ENCODE measurements at places on chromosomes 13 and 19.

GRCh38 chr19:16164222-16164890 is 9.0 kb downstream of the CIB3 start:
- DNase-seq = no peak

DNA sequence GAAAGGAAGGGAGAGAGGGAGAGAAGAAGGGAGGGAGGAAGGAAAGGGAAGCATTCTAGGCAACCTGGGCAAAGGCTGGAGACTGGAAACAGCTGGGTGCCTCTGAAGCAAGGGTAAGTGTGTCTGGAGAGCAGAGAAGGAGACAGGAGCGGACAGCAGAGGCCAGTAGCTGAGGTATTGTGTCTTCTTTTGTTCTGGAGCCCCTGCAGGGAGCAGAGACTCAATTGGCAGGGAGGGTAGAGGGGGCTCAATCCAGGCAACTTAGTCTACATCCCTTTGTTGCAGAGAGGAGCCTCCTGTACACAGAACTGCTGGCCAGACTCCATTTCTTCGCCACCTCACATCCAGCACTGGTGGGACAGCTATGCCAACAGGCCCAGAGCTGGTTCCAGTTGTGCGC is 53.2 kb downstream of the NWD1 start:
- no peak for DNase-seq

- no peak for DNase-seq
Measured at GRCh38 chr13:59494151-59494550, 669.6 kb downstream of the DIAPH3 start.

DNA sequence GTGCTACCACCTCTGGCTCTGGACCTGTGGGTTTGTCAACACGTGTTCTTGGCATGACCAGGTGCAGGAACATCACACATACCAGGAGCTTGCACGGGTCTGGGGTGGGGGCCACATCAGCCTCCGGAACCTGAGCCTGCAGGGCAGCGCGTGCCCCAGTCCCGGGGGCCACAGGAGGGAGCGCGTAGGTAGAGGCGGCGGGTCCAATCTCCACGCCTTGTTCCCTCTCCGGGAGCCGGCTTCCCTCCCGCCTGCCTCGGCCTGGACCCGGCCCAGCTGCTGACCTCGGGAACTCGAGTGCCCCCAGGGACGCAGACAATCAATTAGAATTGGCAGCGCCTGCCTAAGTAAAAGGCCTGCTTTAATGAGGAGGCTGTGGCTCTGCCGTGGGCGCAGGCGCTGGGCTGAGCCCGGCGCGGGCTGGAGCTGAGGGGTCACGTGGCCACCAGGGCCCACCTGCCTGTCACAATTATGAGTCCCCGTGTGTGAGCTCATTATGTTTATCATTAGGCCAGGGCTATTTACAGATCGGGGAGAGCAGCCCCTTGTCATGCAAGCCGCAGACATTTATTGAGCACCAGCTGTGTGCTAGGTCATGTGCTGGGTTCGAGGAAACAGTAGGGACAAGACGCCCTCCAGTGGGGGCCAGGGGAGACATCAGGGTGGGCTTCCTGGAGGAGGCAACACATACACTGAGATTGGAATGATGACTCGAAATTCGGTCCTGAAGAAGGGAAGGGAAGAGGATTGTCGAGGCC is 32.2 kb upstream of the TNFAIP8L1 start:
- DNase-seq = no peak

GRCh38 chr13:100298116-100298681 is 209.3 kb downstream of the PCCA start:
- no peak for DNase-seq

GRCh38 chr19:35247526-35248309 is 1.1 kb upstream of the LSR start:
- peak; percentile 45 for DNase-seq

GRCh38 chr13:36543671-36544070 is 111.4 kb downstream of the CCNA1 start:
- no peak for DNase-seq

DNA sequence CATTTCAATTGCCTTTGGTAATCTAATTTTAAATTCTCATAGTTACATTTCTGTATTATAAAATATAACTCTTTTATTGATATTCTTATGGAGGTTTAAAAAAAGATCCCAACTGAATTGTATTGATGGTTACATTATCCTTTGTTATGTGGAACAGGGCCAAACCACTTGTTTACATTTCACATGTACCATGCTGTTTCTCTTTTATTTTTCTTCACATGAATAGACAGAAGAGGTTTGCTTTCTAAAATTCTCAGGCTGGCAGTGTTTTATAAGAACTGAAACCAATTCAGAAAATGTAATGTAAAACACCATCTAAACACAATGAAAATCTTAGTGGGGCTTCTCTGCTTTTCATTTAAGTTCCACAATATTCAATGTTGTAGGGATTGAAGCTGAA is 122.5 kb downstream of the GPC5 start:
- no peak for DNase-seq

DNA sequence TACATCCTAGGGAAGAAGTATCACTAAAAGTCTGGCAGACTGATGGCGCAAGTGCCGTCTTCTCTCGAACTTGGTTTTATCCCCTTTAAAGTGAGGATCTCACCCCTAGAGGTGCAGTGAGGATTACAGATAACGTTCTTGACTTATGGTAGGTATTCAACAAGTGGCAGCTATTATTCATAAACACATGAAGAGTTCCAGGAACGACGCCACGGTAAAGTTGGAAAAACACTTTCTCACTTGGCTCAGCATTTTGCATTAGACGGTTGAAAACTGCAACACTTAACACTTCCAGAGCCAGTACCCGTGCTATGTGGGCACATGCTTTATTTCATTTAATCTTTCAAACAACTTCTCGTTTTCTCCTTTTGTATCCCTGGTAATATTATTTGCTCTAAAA is 8.7 kb downstream of the PROZ start:
- DNase-seq = no peak

DNA sequence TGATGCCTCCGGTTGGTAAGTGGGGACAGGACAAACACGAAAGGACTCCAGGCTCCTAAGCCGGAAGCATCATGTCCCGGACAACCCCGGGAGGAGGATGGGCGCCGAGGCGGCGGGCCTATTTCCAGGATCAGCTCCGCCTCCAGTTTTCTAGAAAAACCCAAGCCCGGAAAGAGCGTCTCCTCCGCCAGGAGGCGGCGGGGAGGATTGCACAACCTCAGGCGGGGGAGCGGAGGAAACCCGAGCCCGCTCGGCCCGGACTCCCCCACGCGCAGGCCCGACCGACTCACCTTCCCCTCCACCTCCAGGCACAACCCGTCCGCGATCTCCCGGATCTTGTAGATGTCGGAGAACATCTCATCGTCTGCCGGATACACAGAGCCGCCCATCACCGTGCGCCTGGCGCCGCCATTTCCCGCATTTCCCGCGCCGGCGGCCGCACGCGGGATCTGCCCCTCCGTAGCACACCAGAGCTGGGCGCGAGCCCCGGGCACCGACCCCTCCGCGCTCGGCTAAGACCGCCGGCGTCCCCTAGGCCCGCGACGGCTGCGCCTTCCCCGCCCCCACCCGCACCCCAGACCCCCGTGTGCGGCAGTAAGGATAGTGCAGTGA is 455 bp downstream of the TPT1 start:
- peak; percentile 74 for DNase-seq

- DNase-seq = no peak
Measured at GRCh38 chr19:30374865-30375552, 2.8 kb downstream of the ZNF536 start.

- DNase-seq = no peak
Measured at GRCh38 chr19:35228177-35228930, at the start of gene FAM187B. TSS of gene FAM187B (minus strand) at chr19:35228739. CDS start at chr19:35228680, 59 bp downstream.

GRCh38 chr13:62207388-62207787 is 791.7 kb upstream of the PCDH20 start:
- DNase-seq = no peak

GRCh38 chr13:36323951-36324566 is 22.1 kb downstream of the SPART start:
- DNase-seq = no peak

- no peak for DNase-seq
Measured at GRCh38 chr13:50894012-50894411, 15.6 kb upstream of the RNASEH2B start.

Measured in T-helper 1 cell (primary cell).